ENCODE measurements at places on chromosomes 1 and 21. TPM values are rescaled to one million over a fixed set of nuclear protein-coding genes. Genes with fewer than 3 reads are reported as not detected.

The ZNF670 gene
- 0.84 TPM for total RNA-seq

The LCK gene
- 488 TPM for total RNA-seq

The CRNN gene
- not detected for total RNA-seq

The PI4KB gene
- total RNA-seq, result 56.0 TPM

The CHIA gene
- not detected for total RNA-seq

The SH3BP5L gene
- 31.4 TPM for total RNA-seq

The RPTN gene
- total RNA-seq, result not detected

DNA sequence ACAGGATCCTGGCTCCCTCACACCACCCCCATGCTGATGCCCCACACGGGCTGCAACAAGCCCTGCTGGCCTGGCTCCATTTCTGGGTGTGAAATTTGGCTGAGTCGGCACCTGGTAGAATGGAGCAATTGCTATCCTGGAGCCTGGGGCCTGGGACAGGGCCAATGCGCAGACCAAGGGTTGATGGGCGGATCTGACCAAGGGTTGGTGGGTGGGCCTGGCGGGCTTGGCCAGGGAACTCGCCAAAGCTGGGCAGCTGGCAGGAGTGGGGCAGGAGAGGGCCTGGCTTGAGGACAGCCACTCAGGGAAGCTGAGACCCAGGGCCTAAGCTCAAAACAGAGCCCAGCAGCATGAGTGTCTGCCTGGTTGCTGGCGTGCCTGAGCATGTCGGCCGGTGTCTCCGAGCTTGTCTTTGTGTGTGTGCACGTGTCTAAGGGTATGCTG is 70.9 kb upstream of the POU3F1 start:
- no peak for DNase-seq

GRCh38 chr1:92536211-92536979 is 49.7 kb upstream of the GFI1 start:
- DNase-seq, result no peak

- DNase-seq, result no peak
Observed at GRCh38 chr1:160874935-160875334, 10.0 kb downstream of the ITLN1 start.

DNA sequence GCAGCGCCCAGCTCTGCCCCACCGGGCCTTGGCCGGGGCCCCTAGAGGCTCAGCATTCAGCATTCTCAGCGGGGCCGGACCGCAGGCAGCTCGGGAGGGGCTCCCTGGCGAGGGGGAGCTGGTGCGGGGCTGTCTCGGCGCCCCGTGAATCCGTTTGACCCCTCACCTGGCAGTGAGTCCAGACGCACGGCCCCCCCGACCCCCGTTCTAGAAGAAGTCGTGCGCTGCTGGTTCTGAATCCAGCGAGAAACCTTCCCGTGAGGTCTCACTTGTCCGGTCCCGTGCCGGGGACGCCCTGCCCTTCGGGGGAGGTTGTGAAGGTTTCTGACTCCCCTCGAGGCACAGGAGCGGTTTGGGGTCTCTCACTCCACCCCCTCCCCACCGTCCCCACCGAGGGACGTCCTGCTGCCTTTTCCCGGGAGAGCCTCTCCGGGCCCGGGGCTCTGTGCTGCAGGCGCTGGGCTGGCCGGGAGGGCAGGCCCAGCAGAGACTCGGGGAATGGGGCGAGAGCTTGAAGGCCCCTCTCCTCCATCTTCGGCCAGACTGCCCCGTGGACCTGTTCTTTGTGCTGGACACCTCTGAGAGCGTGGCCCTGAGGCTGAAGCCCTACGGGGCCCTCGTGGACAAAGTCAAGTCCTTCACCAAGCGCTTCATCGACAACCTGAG is 655 bp downstream of the COL6A1 start:
- DNase-seq, result no peak

- DNase-seq, result peak; percentile 46
Observed at GRCh38 chr1:45012639-45013278, 705 bp downstream of the UROD start.

- DNase-seq, result no peak
Observed at GRCh38 chr21:34928637-34929036, 120.5 kb downstream of the RUNX1 start.

DNA sequence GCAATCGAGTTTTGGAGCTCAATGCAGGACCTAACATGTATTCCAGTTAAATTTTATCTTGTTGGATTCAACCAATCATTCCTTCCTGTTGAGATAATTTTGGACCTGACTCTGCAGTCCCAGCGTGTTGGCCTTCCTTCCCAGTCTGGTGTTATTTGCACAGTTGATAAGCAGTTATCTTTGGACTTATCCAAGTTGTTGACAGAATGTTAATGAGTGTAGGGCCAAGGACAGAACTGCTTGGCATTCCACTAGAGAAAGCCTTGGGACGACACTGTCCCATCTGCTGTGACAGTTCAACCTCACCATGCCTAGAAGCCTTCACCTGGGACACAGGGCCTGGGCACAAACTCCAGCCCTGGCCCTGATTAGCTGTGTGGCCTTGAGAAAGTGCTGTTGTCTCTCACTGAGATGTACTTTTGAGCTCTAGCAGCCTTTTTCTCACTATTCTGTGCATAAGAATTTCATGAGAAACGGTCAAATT is 104.1 kb upstream of the SLC25A33 start:
- DNase-seq, result no peak

GRCh38 chr1:225849925-225850324 is 32.3 kb downstream of the TMEM63A start:
- DNase-seq, result peak; percentile 66

DNA sequence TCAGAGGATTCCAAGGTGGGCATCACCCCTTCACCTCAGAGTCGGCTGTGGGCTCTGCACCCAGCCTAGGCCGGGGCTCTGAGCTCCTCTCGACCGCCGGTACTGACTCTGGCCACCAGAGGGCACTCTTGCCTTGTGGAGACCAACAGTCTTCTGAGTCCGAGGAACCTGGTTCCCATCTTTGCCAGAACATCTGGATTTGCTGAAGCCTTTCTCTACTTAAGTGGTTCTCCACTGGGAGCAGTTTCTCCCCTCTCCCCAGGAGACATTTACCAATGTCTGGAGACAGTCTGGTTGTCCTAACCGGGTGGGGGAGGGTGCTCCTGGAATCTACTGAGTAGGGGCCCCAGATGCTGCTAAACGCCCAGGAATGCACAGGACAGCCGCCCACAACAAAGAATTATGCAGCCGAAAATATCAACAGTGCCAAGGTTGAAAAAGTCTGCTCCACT is 9.4 kb downstream of the ETV3L start:
- peak; percentile 89 for DNase-seq

DNA sequence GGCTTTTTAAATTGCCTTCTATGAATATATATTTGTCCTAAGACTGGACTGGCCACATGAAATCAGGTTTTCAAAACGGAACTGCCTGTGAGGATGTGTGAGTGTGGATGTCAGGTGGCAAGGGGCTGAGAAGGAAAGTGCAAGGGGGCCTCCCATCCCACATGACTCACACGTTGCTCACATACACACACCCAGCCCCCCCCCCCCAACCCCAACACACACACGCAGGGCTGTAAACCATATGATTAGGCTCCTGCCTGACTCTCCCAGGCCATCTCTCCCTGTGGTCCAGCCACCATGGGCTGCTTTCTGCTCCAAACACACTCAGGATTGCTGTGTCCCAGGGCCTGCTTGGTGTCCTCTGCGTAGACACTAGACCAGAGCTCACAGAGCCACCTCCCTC is 22.4 kb downstream of the DEGS1 start:
- DNase-seq, result peak; percentile 29

DNA sequence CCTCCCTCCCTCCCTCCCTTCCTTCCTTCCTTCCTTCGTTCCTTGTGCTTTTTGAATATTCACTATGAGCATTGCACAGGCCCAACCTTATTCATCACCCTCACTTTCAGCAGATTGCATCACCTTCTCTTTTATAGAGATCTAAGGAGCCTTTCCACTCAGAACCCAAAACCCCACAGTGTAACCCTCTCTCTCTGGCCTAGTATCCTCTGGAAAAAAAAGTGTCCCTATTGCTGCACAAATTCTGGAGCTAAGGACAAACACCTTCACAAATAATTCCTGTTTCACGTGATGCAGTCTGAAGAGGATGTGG is 25.6 kb downstream of the OR10J5 start:
- no peak for DNase-seq

GRCh38 chr1:65469889-65470340 is 49.4 kb downstream of the LEPR start:
- no peak for DNase-seq

DNA sequence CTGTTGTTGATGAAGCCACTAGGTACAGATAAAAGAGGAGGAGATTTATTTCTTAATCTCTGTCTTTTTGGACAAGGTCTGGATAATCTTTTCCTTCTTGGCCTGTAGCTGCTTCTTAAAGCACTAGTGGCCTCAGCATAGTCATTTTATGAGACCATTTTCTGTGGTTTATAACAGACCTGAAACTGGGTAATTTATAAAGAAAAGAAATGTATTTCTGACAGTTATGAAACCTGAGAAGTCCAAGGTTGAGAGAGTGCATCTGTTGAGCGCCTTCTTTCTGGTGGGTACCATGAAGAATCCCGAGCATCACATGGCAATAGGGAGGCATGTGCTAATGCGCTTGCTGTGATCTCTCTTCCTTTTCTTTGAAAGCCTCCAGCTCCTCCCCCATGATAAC is 36.7 kb upstream of the PDC start:
- no peak for DNase-seq

- no peak for DNase-seq
Observed at GRCh38 chr1:211521102-211521815, 29.3 kb upstream of the RD3 start.

- DNase-seq, result no peak
Observed at GRCh38 chr1:201715351-201715750, 113.6 kb upstream of the IPO9 start.

Measured in activated CD8-positive, alpha-beta T cell treated with anti-CD3 and anti-CD28 coated beads, Interleukin-2, amount 10 ng/mL, durations not matched to agents 7 days and 5 days (primary cell).